NCI-H226 (cell line): ENCODE measurements at places on chromosomes 3 and 15.

GRCh38 chr15:47514200-47514652 lies 203.1 kb upstream of the SEMA6D start:
- DNase-seq, result peak; percentile 91

- no peak for DNase-seq
Measured at GRCh38 chr15:74007820-74008371, 13.4 kb downstream of the PML start.

GRCh38 chr15:70555713-70556112 lies 207.6 kb downstream of the UACA start:
- DNase-seq, result no peak

GRCh38 chr3:193777524-193777923 lies 184.5 kb downstream of the OPA1 start:
- DNase-seq, result no peak

- no peak for DNase-seq
Measured at GRCh38 chr3:181384970-181385369, 326.8 kb upstream of the SOX2 start.

- no peak for DNase-seq
Measured at GRCh38 chr3:133620066-133620784, 41.5 kb downstream of the TOPBP1 start.

GRCh38 chr3:136772709-136773108 lies 20.5 kb upstream of the STAG1 start:
- peak; percentile 48 for DNase-seq

DNA sequence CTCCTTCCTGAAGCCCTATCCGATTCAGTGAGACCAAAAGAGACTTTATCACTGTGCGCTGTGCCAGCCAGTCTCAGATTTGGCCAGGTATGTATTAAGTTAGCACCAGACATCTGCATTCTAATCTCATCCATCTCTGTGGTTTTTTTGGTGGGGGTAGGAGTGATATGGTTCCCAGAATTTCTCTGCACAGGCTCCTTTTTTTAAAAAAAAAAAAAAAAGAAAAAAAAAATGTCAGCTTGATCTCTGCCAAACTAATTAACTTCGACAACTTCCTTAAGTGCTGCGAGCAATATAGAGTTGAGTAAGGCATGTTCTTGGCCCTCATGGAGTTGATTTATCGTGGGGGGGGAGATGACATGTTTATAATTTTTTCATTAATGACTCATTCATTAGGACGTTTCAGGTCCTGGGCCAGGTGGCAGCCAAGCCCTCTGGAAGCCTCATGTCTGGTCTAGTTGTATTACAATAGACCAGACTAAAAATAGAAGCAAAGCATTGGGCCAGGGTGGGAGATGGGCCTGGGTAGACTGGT lies 12.9 kb downstream of the SLCO3A1 start:
- no peak for DNase-seq

DNA sequence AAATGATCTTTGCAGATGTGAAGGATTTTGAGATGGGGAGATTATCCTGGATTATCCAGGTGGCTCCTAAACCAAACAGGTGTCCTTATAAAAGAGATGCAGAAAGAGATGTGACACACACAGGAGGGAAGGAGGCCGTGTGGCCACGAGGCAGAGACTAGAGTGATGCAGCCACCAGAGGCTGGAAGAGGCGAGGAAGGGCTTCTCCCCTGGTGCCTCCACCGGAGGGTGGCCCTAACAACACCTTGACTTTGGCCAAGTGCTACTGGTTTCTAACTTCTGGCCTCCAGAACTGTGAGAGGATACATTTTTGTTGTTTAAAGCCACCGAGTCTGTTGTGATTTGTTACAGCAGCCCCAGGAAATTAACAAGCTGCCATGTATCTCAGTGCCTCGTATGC lies 127.1 kb downstream of the ASB7 start:
- DNase-seq, result no peak

DNA sequence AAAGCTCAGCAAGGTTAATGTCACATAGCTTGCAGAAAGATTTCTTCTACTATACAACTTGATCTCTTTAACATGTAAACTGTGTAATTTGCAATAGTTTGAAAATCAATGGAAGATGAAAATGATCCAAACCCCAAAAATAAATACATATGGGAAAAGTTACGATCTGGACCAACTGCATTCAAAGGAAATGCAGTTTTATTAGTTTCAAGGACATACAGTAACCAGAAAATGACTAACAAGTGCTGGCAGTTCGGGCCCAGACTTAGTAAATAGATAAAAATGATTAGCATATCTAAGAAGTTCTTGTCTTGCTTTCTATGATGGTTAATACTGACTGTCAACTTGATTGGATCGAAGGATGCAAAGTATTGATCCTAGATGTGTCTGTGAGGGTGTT lies 37.3 kb upstream of the LEKR1 start:
- DNase-seq, result no peak

- no peak for DNase-seq
Measured at GRCh38 chr15:85792912-85793590, 1.7 kb downstream of the KLHL25 start.

DNA sequence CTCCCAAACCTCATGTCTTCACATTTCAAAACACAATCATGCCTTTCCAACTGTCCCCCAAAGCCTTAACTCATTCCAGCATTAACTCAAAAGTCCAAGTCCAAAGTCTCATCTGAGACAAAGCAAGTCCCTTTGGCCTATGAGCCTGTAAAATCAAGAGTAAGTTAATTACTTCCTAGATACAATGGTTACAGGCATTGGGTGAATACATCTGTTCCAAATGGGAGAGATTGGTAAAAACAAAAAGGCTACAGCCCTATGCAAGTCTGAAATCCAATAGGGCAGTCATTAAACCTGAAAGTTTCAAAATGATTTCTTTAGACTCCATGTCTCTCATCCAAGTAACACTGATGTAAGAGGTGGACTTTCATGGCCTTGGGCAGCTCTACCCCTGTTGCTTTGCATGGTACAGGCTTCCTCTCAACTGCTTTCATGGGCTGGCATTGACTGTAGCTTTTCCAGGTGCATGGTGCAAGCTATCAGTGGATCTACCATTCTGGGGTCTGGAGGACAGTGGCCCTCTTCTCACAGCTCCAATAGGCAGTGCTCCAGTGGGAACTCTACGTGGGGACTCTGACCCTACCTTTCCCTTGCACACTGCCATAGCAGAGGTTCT lies 55.0 kb upstream of the PLSCR4 start:
- DNase-seq, result no peak

GRCh38 chr3:140052771-140053702 lies 118.1 kb downstream of the CLSTN2 start:
- no peak for DNase-seq

- no peak for DNase-seq
Measured at GRCh38 chr15:42070279-42070975, 23.9 kb downstream of the PLA2G4D start.

DNA sequence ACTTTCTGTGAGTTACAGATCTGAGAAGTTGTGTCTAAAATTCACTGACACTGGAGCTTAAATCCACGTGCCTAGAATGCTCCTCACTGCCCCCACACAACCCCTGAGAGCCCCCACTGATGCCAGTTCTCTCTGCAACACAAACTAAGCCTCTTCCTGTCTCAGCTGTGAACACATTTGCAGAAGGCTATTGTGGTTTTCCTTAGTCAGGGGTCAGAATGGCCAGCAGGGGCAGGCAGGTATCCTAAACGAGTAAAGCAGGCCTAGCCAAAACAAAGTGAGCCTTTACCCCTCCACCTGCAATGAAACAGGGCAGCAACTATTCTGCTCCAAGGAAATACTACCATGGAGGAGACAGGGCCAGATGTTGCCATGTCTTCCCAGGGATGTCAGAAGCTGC lies 78.6 kb downstream of the FHIT start:
- DNase-seq, result no peak

DNA sequence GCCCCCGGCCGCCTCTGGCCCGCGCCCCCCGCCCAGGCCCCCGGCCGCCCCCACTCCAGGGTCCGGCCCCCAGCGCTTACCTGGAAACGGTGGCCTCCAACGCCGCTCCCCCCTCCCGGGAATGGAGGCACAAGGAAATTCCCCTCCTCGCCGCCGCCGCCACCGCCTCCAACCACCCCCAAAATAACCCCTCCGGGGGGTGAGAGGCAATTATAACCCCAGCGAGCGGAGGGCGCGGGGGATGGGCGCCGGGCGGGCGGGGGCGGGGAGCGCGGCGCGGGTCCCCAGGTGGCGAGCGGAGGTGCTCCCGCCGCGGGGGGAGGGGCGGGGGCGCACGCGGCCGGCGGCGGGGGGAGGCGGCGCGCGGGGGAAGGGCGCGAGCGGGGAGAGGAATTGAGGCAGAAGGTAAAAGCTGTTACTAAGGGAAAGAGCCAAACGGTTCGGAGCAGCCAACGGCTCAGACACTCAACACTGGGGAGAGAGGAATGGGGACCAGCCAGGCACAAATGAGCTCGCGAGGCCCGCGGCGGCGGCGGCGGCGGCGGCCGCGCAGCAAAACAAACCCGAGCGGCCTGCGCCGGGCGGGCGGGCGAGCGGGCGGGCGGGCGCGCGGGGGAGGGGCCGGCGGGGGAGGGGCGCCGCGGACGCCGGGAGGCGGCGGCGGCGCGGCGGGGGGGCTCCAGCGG lies at the start of gene TBL1XR1:
Gene TBL1XR1 (minus strand): TSS at position 442 of the 686 bp plus-strand sequence. CDS start 132,505 bp downstream, outside the sequence.
- DNase-seq, result peak; percentile 80

- no peak for DNase-seq
Measured at GRCh38 chr3:141439589-141439988, 47.2 kb upstream of the RASA2 start.

GRCh38 chr3:155880286-155880685 lies 9.8 kb downstream of the GMPS start:
- no peak for DNase-seq

- DNase-seq, result peak; percentile 73
Measured at GRCh38 chr3:42256135-42256819, 9.7 kb downstream of the CCK start.

DNA sequence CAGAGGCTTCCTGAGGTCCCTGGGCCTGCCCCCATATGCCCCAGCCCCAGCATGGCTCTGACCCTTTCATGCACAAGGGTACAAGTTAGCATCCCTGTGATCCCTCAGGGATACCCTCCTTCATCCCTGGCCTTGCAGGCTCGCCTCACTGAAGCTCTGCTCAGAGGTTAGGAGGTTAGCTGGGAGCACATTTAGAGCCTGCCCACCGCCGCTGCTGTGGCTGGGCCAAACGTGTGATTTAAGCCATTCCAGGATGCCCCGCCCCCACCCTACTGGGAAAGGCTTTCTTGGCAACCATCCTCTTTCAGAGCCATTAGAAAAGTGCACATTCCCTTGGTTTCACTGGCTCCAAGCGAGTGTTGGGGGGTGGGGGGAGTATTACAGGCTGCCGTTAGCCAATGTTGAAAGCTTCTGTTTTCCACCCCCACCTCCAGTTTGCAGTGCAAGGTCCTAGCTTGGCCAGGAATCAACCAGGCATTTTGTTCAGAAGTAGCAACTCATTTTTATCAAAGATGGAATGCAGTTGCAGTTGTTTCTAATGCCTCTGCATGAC lies 6.3 kb upstream of the HES1 start:
- DNase-seq, result peak; percentile 66

DNA sequence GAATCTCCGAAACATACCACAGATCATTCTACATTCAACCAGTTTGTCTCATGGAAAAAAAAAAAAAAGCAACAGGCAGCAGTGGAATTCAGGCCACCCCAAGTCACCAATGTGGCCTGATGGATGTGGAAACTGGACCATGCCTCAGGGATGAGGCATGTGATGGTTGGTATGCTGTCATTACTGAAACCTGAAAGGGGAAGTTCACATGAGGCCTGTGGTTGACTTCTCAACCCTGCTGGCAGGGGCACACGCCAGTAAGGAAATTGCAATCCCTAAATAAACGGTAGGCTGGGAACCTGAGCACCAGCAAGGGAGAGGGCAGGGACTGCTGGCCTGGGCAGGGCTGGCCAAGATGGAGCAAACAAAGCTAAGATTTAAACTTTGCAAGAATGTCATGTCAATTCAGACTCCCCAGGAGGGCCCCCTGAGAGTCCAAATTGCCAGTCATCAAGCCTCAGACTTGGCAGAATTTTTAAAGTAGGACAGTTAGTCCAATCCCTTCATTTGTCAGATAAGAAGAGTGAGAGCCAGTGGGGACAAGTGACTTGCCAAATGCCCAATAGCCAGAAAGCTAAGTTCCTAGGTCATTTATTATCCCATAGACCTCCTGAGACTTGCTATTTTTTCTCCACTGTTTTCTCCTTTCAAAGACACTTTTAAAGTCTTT lies 310.4 kb downstream of the ERC2 start:
- no peak for DNase-seq

DNA sequence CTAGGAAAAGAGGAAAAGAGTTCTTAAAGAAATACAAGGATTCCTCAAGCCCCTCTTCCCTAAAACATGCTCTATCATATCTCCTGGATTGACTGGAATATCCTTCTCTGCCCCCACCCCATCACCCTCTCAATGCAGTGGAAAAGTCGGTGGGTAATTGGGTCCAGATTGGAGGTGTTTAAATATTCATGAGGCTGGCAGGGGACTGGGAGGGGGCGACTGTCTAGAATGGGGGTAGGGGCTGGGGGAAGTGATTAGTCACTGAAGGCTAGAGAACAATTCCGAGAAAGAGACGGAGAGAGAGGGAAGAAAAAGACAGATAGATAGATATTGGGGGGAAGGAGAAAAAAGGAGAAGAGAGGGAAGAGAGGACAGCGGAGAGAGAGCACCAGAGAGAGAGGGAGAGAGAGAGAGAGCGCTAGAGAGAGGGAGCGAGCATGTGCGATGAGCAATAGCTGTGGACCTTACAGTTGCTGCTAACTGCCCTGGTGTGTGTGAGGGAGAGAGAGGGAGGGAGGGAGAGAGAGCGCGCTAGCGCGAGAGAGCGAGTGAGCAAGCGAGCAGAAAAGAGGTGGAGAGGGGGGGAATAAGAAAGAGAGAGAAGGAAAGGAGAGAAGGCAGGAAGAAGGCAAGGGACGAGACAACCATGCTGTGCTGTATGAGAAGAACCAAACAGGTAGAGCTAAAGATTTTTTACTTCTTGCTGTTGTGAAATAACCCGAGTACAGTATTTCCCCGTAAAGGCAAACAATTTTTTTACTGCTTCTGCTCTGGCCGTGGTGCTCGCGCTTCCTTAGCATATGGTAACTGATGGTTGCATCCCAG lies at the start of gene GAP43:
Gene GAP43 (plus strand): TSS at position 467 of the 825 bp plus-strand sequence. CDS start 180 bp downstream, at position 647.
- peak; percentile 56 for DNase-seq

DNA sequence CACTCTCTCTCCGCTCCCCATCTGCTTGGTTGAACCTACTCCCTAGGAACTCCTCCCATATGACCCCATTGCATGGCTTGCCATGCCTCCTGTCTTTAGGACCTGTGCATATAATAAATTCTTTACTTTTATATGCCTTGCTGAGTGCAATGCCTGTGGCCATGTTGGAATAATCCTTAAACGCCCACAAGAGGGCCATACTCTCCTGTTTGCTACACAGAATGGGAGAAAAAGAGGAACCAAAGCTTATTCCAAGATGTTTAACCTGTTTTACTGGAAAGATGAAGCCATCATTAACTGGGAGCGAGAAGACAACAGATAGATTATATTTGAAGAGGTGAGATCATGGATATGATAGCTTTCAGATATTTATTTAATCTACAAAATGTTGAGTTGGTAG lies 1097.8 kb downstream of the NAALADL2 start:
- no peak for DNase-seq

DNA sequence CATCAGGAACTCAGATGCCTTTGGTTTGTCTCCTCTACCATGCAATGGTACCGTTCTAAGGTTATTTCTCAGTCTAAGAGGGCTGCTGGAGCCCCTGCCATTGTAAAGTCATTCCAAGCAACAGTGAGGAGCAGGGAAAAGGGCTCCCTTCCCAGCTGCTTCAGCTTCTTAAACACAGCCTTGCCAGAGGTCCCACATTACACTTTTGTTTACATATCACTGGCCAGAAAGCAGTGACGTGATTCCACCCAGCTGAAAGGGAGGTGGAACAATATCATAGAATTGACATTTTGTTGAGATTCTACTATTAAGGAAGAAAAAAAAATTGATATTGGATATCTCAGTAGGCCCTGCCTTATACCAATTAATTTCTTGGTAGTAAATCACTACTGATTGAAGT lies 194.6 kb downstream of the SUCLG2 start:
- no peak for DNase-seq
